ENCODE measurements at places on chromosomes 1 and 21. TPM values are rescaled to one million over a fixed set of nuclear protein-coding genes. Genes with fewer than 3 reads are reported as not detected.

ANGPTL1 gene
- not detected for total RNA-seq

CRNN gene
- not detected for total RNA-seq

MEX3A gene
- total RNA-seq = 0.14 TPM

NEK2 gene
- 0.99 TPM for total RNA-seq

KIF26B gene
- 0.18 TPM for total RNA-seq

CR1L gene
- total RNA-seq = not detected

EPHA10 gene
- total RNA-seq = not detected

IVL gene
- not detected for total RNA-seq

HPDL gene
- not detected for total RNA-seq

HHAT gene
- total RNA-seq = 1.1 TPM

HMGCS2 gene
- total RNA-seq = not detected

CNIH4 gene
- 20.4 TPM for total RNA-seq

Data from natural killer cell (primary cell).